ENCODE measurements at places on chromosomes 5 and 9. TPM values are rescaled to one million over a fixed set of nuclear protein-coding genes. Genes with fewer than 3 reads are reported as not detected.

DNA sequence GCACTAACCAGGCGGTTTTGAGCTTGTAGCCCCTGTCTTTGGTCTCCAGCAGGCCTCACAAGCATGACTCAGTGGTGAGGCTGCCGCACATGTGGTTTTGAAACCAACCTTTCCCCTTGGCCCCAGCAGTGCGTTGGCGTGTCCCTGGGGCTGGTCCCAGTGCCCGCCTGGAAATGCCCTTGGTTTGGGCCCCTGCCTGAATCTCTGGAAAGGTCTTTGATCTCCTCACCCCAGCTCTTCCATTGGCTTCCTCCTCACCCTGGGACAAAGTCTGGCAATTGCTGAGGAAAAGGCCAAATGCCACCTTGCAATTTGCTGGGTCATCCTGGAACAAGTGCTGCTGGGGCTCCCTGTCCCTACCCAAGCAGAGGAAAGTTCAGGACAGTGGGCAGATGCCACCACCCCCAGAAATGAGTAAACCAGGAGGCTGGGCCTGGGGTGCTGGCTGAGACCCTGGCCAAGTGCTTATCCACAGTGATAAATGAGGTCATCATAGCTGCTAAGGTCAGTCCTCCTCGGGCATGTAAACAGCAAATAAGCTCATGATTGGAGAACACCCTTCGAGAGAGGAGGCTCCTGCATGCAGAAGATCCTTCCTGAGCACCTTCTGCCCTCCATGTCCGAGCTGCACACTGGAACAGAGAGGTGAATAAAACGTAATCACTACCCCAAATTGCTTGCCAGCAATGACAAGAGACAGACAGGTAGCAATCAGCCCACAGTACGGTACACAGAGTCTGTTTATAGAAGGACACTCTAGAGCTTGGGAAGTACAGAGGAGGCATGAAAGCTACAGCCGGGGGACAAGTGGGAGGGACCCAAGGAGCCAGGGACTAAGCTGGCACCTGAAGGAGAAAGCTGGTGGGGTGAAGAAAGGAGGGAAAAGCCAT, 98.9 kb upstream of the CPEB4 start:
- DNase-seq: no peak

- DNase-seq: no peak
These were observed 222.5 kb upstream of the IL12B start for GRCh38 chr5:159552751-159553150.

GRCh38 chr5:56329652-56330051, 96.5 kb upstream of the ANKRD55 start:
- no peak for DNase-seq

GRCh38 chr5:116518423-116518822, 56.2 kb downstream of the SEMA6A start:
- DNase-seq: no peak

DNA sequence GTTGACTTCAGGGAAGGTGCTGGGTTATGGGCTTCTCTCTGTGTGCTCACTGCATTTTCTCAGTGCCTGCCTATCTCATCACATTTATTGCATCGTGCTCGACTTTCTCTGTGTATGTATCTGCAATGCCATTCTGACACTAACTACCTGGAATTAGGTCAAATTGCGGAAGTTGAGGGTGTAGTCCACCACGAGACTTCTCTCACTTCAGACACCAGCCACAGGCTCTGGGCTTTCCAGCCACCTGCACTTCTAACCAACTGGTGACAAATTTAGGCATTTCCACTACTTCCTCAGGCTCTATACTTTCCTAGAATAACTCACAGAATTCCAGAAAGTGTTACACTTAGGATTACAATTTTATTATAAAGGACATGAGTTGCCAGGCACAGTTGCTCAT, 188.6 kb upstream of the ZNF608 start:
- no peak for DNase-seq

- DNase-seq: no peak
These were observed 2.7 kb downstream of the MLLT3 start for GRCh38 chr9:20619487-20620200.

DNA sequence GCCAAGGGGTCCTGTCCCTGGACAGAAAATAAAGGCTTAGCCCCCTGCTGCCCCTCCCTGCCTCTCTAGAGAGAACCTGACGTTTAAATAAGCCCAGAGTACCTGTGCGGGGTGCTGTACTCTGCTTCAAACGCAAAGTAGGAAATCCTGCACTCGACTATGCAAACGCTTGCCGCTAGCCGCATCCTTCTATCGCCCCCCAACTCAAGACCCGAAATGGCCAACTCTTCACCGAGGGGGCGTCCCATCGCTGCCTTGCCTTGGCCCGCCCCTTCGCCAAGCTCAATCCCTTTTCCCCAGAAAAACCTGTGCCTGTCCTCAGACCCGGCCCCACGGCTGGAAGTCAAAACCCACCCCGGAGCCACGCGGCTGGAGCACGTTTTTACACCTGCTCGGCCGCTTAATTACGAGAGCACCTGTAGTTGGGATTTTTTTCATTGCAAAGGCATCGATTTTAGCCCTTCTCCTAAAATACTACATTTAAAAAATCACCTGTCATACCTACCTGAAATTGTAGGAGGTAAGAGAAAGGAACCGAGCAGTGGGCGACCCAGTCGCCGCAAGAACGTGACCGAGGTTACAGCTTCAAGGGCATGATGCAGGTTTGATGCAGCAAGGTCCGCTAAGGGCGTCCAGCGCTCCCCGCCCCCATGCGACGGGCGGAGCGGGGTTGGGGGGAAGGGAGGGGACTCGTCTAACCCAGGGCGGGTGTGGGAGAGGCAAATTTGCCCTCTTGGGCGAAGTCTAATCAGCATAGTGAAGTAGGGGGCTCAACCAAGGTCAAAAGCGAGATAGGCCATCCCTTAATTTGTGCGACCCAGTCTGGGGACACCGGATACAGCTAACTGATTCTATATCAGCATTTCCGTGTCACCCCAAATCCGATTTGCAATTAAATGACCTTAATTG, 3.5 kb downstream of the ELAVL2 start:
- no peak for DNase-seq

DNA sequence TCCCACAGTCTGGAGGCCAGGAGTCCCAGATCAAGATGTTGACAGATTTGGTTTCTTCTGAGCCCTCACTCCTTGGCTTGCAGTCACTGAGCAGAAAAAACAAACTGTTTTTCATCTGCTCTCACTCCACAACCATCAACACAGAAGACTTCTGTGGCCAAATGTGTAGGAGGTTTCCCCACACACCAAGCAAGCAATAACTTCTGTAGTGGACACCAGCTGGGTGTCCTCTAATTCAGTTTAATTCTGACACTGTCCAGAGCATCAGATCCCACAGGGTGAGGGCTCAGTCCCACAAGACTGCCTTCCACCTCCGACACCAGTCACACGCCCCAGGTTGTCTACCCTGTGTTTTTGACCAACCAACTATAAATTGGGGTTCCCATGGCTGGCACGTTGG, 209.9 kb downstream of the AOPEP start:
- no peak for DNase-seq

DNA sequence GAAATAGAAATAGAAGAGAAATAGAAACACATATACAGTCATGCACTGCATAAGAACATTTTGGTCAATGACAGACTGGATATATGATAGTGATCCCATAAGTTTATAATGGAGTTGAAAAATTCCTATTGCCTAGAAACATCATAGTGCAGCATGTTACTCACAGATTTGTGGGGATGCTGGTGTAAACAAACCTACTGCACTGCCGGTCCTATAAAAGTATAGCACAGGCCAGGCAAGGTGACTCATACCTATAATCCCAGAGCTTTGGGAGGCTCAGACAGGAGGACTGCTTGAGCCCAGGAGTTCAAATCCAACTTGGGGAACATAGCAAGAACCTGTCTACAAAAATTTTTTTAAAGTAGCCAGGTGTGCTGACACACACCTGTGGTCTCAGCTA, 240.6 kb upstream of the MAP3K1 start:
- DNase-seq: no peak

GRCh38 chr5:140622301-140622700, 10.7 kb downstream of the CD14 start:
- DNase-seq: no peak

- no peak for DNase-seq
These were observed 404.0 kb upstream of the FAM174A start for GRCh38 chr5:100131161-100131560.

DNA sequence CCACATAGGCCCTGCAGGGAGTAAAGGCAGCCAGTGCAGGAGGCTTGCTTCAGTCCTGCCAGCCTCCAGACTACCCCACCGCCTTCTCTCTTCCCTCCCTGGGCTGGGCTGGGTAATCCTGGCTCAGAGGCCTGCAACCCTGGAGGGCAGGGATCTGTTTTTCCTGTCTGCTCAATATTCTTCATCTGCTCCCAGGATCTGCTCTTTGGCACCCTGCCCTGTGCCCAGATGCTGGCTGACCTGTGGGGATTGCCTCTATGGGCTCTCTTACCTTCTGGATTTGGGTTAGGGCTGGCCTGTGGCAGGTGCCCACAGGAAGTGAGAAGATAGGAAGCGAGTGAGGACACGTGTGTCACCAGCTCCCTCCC, 7.3 kb upstream of the ANGPTL2 start:
- DNase-seq: no peak

DNA sequence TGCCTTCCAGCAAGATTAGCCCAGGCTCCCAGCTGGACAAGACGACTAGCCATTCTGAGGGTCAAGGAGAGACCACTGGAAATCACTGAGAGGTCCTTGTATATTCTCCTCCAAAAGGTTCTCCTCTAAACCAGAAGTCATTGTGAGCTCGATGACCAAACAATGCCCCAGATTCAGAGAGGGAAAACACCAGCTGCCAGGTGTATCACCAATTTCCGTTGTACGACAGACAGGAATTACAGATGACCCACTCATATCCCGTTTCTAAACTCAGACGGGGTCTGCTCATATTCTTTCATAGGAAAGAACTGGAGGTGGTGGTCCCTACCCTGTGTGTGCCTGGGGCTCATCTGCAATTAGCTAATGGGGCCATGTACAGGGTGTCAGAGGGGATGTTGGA, 14.2 kb downstream of the FAXDC2 start:
- no peak for DNase-seq

TRPM6 gene
- total RNA-seq: 1.6 TPM

BAAT gene
- under 0.01 TPM for total RNA-seq

ISOC1 gene
- total RNA-seq: 31.0 TPM
